ENCODE measurements at places on chromosomes 7 and 10.

GRCh38 chr10:52965938-52966401 lies 193.4 kb upstream of the MBL2 start:
- DNase-seq: no peak

GRCh38 chr7:150942591-150943452 lies 35.3 kb downstream of the KCNH2 start:
- DNase-seq: no peak

- no peak for DNase-seq
Measured at GRCh38 chr7:154587792-154588191, 415.1 kb downstream of the PAXIP1 start.

DNA sequence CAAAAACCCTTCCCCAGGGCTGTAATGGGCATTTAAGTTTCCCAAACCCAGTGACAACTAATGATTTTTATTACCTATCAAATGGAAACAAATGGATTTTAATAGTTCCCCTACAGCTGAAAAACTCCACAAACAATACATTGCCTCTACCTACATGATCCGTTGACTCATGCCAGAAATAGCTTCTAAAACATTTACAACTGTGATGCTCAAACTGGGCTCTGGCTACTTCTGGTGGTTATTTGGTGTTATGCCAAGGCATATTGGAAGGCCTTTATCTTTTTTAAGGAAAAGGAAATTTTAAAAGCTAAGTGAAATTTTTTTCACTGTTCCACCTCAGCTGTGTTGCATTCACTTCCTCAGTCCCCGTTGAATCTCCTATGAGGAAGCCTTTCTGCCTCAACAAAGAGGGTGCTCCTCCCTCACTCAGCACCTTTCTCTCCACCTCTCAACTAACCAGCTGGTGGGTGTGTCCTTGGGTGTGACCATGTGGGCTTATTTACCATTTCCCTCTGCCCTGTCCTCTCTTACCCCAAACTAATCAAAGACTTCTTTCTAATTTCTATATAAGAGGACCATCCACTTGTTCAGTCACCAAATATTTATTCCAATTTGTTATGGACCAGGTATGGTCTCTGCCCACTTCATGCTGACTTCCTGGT lies 82.9 kb downstream of the PRTFDC1 start:
- no peak for DNase-seq

DNA sequence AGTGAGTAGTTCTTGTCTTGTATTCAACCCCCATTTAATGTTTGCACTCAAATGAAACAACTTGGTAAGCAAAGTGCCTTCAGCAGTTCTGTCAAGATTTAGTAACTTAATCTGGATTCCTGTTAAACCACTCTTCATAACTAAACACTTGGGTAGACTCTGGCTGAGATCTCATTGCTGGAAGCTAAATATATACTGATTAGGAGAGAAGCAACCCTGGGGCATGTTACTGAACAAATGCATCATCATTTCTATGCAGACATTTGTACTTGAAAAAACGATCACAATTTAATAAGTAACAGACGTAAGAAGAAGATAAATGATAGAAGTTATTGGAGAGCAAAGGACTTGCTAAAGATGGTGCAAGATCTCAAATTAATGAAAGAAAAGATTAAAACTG lies 308.4 kb upstream of the POM121L12 start:
- DNase-seq: no peak

DNA sequence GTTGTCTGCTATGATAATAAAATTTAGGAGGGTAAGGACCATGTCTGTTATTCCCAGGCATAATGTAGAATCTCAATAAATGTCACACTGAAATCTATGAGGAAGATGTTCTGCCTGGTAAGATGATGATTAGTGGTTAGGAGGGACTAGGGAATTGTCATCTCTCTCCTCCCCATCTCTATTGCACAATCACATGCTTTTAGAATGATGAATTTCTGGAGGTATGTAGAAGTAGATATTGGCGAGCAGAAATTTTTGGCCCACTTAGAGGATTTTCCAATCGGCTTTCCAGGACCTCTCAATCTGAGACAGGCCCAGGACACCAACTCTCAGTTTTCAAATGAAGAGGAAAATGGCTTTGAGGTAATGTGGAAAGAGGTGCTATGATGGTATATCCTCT lies 2.0 kb upstream of the PITX3 start:
- no peak for DNase-seq

GRCh38 chr7:45976485-45976856 lies 55.4 kb upstream of the IGFBP3 start:
- no peak for DNase-seq

- DNase-seq: no peak
Measured at GRCh38 chr10:29344073-29344820, 55.4 kb downstream of the LYZL1 start.

Measured in stimulated activated CD4-positive, alpha-beta T cell treated with anti-CD3 and anti-CD28 coated beads, Interleukin-1b, Interleukin-23, amount 100 ng/mL, for 24 hours (primary cell).